ENCODE measurements at places on chromosomes 5 and 9. TPM values are rescaled to one million over a fixed set of nuclear protein-coding genes. Genes with fewer than 3 reads are reported as not detected.

The NADK2 gene
- 50.6 TPM for polyA plus RNA-seq

DNA sequence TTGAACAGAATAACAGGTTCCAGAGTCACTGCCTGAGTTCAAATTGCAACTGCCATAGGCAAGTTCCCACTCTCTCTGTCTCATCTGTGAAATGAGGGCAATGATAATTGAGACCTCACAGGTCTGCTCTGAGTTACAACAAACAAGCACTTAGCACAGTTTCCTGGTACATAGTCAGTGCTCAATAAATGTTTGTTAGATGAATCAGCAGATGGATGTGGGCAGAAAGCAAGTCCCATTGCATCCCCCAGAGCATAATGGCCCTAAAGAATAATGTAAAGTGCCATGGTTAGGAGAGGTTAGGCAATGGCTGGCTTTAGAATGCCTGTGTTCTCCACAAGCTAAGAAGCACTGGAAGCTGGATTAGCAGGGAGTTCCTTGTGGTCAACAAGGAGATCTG lies 136.5 kb upstream of the LARP1 start:
- DNase-seq = no peak

DNA sequence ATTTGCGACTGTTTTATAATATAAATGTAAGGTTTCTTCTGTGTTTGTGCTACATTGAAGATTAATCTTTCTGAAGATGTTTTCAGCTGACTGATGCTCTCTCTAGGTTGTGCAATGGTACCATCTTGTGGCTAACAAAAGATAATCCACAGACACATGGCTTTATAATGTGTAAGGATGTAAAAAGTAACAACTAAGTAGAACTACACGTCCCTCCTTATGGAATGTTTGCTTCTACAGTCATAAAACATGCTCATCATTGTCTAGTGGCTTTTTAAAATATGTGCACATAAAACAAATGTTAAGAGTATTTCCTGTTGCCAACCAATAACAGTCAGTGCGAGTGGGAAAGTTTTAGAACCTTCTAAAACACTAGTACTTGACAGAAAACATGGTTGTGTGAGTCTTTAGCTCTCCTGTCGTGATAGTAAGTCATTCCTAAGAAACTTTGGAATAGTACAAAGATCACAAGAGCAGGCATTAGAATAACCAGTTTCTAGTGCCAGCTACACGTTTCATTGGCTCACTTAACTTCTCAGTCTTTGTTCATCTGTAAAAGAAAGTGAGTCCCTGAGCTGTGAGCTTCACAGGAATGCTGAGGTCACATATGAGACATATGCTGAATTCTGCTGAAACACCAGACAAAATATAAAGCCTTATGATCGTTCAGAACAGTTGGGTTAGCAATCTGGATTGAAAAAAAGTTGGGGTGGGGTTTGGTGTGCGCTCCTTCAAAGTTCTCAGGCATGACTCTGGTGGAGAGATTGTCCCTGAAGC lies 75.7 kb upstream of the GLIS3 start:
- no peak for DNase-seq

DNA sequence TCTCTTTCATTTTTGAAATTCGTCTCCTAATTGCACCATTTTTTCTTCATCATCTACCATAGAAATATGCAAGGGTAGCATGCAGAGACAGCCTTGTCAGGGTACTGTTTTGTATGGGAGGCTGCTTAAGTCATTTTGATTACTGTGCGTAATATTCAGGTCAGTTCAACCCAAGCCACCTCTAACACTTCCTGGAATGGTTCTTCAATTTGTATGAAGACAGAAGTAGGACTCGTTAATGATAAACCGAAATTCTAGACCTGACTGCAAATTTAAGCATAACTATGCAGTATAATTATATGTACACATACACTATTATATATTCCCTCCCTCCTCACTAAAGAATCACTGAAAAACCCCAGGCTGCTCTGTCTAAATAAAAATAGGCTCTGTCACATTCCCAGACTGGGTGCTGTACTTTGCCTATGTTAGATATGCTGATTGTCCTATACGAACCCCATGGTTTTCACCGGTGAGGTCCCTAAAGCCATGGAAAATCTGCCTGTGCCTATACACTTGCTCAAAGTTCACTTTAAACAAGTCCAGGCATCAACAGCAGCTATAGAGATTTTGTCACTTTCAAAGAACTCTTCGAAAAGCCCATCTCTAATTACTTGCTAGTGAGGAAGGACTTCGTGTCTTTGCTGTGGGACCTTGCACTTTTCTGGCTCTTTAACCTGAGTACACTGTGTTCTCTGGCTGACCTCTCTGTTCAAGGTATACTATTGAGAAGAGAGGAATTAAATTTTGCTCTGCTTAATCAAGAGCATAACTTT lies 352.1 kb upstream of the CD180 start:
- peak; percentile 46 for DNase-seq

GRCh38 chr9:132647355-132647754 lies 22.4 kb downstream of the DDX31 start:
- no peak for DNase-seq
